ENCODE measurements at places on chromosomes 12 and 14. TPM values are rescaled to one million over a fixed set of nuclear protein-coding genes. Genes with fewer than 3 reads are reported as not detected.

DNA sequence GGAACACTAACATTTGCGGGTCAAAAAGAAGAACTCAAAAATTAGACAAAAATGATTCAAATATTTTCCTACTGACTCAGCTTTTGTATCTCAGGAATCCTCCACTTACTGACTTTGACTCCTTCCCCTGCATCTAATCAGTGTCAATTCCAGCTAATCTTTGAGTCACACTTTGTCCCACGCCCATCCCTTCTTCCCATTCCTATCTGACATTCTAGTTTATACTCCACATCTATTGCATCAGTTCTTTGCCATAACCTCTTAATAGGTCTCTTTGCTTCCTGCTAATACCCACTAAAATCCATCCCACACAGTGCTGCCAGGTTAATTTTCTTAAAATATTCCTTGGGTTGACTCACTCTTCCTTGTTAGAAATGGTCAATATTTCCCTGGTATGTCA lies 19.1 kb downstream of the BBS10 start:
- DNase-seq, result no peak

- DNase-seq, result no peak
Observed at GRCh38 chr12:75553398-75553797, 42.0 kb upstream of the KRR1 start.

DNA sequence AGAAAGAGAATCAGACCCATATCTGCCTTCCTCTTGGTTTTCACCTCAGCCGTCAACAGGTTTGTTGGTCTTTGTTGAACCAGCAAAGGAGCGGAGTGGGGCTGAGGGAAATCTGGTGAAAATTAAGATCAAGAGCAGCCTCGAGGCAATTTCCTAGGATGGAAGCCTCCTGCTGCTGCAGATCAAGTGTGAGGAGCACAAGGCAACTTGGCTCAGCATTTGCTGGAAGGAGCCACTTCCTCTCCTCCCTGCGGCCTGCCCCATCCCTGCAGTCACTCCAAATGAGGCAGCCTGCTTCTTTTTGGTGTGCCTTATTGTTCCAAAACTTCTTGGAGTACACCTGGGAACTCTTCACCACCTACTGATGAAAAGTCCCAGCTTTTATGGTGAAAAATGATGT lies 4.9 kb downstream of the TC2N start:
- no peak for DNase-seq

DNA sequence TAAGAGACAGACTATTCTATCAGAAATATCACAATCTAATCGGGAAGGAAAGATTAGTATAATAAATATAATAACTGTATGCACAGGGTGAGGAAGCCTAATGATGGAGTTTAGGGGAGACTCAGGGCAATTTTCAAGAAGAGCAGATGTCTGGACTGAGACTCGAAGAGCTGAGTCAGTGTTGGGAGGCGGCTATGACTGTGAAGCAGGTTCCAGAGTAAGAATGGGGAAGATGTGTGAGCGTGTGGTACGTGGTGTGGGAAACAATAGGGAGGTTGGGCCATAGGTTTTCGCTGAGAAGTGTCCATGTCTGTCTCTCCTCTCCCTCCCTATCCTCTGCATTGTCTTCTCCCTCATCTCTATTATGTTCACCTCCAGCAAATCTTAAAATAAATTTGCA lies 85.6 kb downstream of the LMO3 start:
- DNase-seq, result no peak

GRCh38 chr12:81212996-81213696 lies 135.3 kb downstream of the ACSS3 start:
- DNase-seq, result no peak

DNA sequence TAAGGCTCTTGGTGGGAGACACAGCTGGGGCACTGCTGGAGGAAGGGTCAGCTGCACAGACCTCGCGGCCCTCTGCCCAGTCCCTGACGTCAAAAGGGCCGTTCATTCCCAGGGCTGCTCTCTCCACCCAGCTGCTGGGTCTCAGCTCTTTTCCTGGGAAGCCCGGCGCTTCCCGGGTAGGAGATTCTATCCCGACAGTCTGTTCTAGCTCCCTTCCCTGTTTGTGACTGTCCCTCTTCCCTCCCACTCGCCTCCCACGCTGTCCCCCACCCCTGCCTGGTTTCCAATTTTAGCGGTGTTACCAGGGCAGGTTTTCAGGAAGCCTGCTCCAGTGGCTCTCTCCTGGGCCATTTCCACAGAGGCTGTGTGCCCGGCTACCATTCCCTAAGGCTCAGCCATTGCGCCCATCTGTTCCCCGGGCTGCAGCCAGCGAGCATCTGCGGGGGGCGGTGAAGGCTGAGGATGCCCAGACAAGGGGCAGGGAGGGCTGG lies 186.6 kb downstream of the CACNA1C start:
- no peak for DNase-seq

- no peak for DNase-seq
Observed at GRCh38 chr12:75844985-75845384, 186.6 kb downstream of the PHLDA1 start.

DNA sequence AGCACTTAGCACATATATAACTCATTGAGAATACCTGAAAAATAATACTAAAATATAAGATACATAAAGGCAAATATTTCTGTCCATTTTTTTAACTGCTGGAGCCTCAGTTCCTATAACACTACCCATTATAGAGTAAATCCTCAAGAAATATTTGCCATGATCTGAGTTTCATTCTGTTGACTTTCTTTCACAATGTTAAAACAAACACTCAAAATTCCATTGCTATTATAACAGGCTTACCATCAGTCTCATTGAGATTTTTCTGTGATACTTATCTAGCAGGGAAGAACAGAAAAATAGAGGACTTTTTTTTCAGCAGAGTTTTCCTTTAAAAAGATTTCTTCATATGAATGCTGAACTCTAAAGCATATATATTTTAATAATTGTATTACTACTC lies 24.5 kb downstream of the LMO3 start:
- DNase-seq, result no peak

- DNase-seq, result no peak
Observed at GRCh38 chr14:68787092-68787992, 5.5 kb downstream of the ZFP36L1 start.

GRCh38 chr12:112936927-112937326 lies 1.3 kb upstream of the OAS3 start:
- no peak for DNase-seq

- no peak for DNase-seq
Observed at GRCh38 chr14:103551338-103551762, 11.1 kb downstream of the BAG5 start.

GRCh38 chr14:60563113-60563512 lies 54.2 kb downstream of the SIX6 start:
- DNase-seq, result no peak

GRCh38 chr12:123748661-123749060 lies 13.4 kb upstream of the DNAH10 start:
- no peak for DNase-seq

GRCh38 chr12:112850383-112850782 lies 56.4 kb upstream of the OAS1 start:
- DNase-seq, result no peak

DNA sequence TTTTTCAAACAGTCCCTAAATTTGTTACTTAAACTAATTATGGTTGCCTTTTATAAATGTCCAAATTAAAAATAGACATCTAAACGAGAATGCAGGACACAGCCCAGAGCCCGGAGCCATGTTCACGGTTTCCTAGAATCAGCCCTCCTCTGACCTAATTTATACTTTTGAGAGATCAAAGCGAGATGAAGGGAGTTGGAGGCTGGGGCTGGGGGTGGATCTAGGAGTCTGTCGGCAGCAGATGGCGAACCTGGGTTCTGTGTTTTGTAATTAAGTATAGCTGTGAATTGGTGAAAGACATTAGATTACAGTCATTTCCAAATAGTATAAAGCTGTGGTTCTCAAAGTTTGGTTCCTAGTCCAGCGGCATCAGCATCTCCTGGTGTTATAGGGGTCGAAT lies 210.1 kb downstream of the SLC41A2 start:
- no peak for DNase-seq

GRCh38 chr12:99386907-99387306 lies 260.6 kb upstream of the GARIN6 start:
- DNase-seq, result no peak

DNA sequence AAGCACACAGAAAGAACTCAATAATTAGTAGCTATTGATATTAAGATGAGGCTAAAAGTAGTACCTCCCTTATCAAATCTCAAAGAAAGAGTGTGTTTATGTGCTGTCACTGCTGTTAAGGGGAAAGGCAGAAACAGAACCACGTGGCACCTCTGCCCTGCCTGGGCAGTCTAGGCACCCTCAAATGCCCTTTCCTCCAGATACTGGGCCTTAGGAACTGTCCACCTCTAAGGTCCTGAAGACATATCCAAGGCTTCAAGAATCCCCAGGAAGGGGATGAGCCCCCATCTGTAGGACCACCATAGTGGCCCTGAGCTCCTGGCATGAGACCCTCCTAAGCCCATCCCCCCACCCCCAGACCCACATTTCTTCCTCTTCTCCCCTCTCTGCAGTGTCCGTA lies 29.1 kb downstream of the NGB start:
- no peak for DNase-seq

GRCh38 chr12:113220593-113221180 lies 577 bp upstream of the TPCN1 start:
- no peak for DNase-seq

DNA sequence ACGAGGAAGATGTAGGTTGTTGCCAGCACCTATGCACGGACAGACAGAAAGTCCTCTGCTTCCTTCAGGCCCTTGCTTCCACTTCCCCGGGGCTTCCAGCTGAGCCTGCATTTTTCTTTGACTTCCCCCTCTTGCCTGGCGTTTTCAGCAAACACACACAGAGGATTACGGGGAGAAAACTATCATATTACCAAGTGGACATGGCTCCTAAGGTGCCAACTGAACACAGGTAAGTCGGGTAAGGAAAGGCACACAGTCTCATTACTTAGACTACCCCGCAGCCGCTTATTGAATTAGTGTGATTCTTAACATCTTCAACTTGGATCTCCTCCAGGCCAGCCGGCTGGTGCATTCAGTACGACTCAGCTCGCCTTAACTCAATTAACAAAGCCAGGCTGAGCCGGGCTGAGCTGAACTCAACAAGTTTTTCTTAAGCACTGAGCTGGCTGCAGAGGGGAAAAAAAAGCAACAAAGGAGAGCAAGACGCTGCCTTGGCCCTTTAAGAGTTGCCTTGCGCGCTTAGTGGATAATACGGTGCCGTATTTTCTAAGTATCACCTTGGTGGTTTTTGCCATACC lies 19.2 kb upstream of the MAP1LC3B2 start:
- DNase-seq, result peak; percentile 32

DNA sequence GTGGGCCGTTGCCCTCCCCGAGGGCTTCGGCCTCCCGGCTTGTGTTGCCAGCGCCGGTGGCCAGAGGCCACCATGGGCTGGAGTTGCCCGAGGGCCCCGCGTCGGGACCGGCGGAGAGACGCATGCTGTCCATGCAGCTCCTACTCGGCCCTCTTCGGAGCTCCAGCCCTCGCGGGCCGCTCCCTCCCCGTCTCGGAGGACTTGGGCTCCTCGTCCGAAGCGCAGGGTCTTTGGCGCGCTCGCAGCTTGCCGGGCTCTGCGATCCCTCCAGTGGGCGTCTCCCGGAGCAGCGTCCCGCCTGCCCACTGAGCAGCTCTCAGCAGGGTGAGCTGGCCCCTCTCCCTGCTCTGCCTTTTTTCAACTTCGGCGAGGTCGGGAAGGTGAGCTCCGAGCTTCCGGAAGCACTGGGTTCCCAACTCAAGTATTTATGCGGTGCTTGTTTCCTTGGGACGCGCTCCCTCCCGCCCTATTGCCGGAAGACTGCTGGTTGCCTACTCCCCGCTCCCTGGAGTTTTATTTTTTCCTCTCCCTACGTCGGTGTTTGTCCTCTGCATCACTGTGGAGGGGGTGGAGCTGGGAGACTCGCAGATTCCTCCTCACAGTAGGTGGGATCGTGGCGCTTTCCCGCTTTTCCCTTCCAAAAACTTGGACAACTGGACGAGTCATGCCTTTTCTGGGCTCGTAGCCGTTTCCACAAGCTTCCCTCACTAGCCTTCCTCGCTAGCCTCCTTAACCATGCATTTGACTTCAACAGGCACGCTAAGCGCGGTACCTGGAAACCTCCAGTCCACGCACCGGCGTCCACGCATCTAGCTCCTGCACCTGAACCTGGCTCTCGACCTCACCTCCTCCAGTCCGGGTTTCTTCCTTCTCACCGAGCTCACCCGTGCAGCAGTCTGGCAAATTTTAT lies at the start of gene AVPR1A:
AVPR1A (minus strand) TSS at position 489 of the 910 bp plus-strand sequence; CDS start at position 124, 365 bp downstream.
- peak; percentile 52 for DNase-seq

GRCh38 chr14:96231526-96232130 lies 24.4 kb upstream of the BDKRB1 start:
- no peak for DNase-seq

DNA sequence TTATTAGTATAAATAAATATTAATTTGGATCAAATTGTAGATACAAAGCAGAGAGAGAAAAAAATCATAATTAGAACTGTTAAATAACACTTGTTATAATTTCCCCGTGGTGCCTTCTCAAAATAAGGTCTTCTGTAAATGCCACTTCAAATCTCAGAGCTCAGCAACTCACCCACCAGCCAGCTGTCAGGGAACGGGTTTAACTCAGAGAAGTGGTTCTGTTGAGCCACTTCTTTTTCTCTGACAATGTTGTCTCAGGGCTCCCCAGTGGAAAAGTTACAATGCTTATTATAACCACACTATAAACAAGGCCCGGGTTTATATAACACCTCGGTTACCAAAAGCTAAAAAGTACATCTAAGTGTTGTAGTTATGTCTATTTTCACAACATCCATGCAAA lies 452.6 kb downstream of the GLT1D1 start:
- DNase-seq, result no peak

- DNase-seq, result no peak
Observed at GRCh38 chr14:57293866-57294837, 25.4 kb downstream of the AP5M1 start.

- DNase-seq, result no peak
Observed at GRCh38 chr14:88488081-88488480, 66.7 kb downstream of the PTPN21 start.

The CLEC9A gene
- not detected for total RNA-seq

The POLE gene
- total RNA-seq, result 114 TPM

The TTC7B gene
- 48.9 TPM for total RNA-seq

The GDF3 gene
- not detected for total RNA-seq

The PCNX4 gene
- 72.3 TPM for total RNA-seq

The GSC gene
- total RNA-seq, result 4.4 TPM

The PRICKLE1 gene
- total RNA-seq, result 80.7 TPM

The OR4K17 gene
- total RNA-seq, result not detected

The BBOF1 gene
- total RNA-seq, result 8.4 TPM
